Posterior vena cava (tissue), 2 donors: ENCODE measurements at places on chromosomes 2 and 18. TPM values are rescaled to one million over a fixed set of nuclear protein-coding genes. Genes with fewer than 3 reads are reported as not detected.

The FBXO36 gene
- 2.2 TPM for total RNA-seq

The SULT1C2 gene
- not detected for total RNA-seq

The DYSF gene
- 46.8 TPM for total RNA-seq

The GAD1 gene
- total RNA-seq: not detected

The DSG4 gene
- not detected for total RNA-seq
